Erythroblast (primary cell): ENCODE measurements at places on chromosomes 5 and 9.

GRCh38 chr5:1733369-1733768 is 66.3 kb downstream of the MRPL36 start:
- DNase-seq: no peak

GRCh38 chr9:72894342-72894741 is 58.5 kb downstream of the ALDH1A1 start:
- no peak for DNase-seq

- no peak for DNase-seq
Observed at GRCh38 chr9:88544245-88544644, 9.3 kb downstream of the NXNL2 start.

DNA sequence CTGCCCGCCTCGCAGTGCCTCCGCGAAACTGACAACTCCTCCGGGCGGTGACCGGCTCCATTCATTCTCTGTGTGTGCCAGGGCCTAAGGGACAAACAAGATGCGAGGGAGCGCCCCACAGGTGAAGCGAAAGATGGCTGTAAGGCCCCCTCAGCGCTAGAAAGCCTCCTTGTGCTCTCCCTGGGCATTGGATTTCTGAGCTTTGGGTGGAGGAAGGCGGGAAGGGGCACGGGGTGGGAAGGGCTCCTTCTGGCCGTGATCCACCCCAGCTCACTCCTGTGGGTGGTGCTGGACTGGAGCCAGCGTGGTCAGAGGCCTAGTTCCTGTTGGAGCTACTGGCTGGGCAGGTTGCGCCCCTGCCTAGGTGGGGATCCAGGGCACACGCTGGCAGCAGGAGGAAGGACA is 943 bp downstream of the GALNT12 start:
- no peak for DNase-seq

DNA sequence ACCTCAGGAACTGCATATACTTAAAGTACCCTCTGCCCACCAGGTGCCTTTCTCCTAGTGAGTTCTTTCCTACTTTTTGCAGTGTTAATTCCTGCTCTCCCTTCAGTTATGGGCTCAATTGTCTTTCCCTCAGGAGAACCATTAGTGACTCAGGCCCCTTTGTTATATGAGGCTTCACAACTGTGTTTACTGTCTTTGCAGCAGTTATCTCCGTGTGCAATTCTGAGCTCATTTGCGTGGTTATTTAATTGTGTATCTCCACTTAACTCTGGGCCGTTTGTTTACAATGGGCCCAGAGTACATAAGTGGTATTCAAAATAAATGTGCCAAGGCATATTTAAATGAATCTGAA is 9.6 kb downstream of the FBXO38 start:
- DNase-seq: no peak
